ENCODE measurements at places on chromosomes 6 and 20.

- DNase-seq = no peak
Observed at GRCh38 chr6:145020543-145020942, 714.8 kb downstream of the EPM2A start.

GRCh38 chr20:58064411-58065010, 163.9 kb downstream of the ANKRD60 start:
- no peak for DNase-seq

DNA sequence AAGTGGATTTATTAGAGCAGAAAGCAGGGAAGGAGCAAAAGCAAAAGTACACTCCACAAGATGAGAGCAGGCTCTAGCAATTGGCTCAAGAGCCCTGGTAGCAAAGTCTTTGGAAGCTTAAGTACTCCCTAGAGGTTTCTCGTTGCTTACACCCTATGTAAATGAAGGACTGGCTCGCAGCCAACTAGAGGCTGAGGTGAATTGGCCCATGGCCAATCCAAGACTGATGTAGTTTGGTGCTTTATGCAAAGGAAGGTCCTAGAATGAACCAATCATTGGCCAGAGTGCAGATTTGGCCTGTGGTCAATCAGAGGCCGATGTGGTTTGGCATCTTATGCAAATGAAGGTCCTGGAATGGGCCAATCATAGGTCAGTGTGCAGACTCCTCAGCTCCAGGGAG, 191.3 kb upstream of the ARID1B start:
- peak; percentile 93 for DNase-seq

DNA sequence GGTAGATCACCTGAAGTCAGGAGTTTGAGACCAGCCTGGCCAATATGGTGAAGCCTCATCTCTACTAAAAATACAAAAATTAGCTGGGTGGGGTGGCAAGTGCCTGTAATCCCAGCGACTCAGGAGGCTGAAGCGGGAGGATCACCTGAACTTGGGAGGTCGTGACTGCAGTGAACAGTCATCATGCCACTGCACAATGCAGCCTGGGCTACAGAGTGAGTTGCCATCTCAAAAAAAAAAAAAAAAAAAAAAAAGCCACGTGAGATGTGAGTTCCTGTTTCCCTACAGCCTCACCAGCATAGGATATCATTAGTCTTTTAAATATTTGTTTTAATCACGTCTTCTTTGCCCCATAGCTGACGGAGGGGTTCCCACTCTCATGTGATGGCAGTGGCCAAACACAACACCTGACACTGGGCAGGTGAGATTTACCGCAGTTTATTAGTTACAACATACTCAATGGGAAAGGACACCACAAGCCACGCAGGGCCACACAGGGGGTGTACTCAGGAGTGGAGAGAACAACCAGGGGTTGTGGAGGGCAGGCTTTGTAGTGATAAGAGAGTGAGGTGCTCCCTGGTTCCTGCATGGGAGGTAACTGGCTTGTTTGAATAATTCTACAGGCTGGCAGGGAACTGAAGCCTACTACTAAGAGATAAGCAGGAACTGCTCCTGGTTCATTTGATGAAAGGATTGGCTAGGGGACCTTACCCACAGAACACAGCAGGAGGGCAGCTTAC, 4.6 kb upstream of the LZTS3 start:
- DNase-seq = no peak

DNA sequence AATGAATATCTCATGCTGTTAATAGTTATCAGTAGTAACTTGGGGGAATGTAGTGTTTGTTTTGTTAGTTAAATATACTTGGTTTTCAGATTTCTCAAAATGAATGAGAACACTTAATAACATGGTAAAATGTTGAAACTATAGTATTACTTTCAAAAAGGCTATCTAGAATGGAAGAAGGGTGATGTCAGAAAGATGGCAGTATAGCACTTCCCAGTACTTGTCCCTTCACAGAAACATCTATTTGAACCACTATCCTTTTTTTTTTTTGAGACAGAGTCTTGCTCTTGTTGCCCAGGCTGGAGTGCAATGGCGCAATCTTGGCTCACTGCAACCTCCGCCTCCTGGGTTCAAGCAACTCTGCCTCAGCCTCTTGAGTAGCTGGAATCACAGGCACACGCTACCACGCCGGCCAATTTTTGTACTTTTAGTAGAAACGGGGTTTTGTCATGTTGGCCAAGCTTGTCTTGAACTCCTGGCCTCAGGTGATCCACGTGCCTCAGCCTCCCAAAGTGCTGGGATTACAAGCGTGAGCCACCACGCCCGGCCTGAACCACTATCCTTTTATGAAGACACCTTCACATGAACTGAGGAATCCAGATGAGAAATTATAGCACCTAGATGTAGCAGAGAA, 4.7 kb upstream of the ECHDC1 start:
- no peak for DNase-seq

All from NCI-H1436 (cell line).